ENCODE measurements at places on chromosomes 2 and 18. TPM values are rescaled to one million over a fixed set of nuclear protein-coding genes. Genes with fewer than 3 reads are reported as not detected.

DNA sequence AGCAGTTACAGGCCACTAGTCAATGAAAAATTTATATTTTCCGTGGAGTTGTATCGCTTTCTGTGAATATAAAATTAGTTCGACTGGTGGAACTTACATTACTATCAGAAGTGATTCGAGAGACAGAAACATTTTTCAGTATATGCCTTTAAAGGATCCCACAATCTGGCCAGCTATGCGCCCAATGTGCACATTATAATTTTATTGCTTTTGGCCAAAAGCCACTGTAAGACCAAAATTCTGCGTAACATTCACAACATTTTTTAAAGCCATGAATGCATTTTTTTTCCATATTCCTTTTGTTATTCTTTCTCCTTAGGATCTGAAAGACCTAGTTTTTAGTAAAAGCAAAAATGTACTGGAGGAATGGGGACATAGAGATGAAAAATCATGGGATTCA is 131.0 kb upstream of the CHAC2 start:
- no peak for DNase-seq

GRCh38 chr18:59605633-59606192 is 91.5 kb downstream of the CCBE1 start:
- DNase-seq: no peak

DNA sequence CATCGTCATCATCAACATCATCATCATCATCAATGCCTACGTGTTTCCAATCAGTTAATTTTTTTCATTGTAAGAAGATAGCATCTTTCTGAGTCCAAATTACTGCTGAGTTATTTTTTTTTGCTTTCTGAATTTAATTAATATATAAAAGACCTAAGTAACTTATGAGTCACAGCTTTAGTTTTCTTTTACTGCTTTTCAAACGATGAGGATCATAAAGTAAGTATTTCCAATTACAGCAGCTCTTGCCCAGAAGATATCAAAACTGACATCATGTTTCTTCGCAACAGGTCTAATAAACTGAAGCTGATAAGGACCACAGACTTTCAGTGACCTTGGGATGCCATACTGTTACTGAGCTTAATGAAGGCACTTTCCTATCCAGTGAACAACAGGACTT is 442.2 kb downstream of the DSEL start:
- no peak for DNase-seq

GRCh38 chr2:241974851-241975592 is 105.5 kb downstream of the RTP5 start:
- no peak for DNase-seq

GRCh38 chr2:96864343-96865091 is 5.4 kb downstream of the SEMA4C start:
- DNase-seq: no peak

Gene TCF23
- polyA plus RNA-seq: not detected

- DNase-seq: no peak
These were observed 61.6 kb upstream of the ACYP2 start for GRCh38 chr2:54053830-54054229.
